IPS DF 19.7 (cell line): ENCODE measurements at places on chromosomes 2 and 18.

- DNase-seq = no peak
These were observed 534.9 kb upstream of the TNP1 start for GRCh38 chr2:217394510-217395351.

DNA sequence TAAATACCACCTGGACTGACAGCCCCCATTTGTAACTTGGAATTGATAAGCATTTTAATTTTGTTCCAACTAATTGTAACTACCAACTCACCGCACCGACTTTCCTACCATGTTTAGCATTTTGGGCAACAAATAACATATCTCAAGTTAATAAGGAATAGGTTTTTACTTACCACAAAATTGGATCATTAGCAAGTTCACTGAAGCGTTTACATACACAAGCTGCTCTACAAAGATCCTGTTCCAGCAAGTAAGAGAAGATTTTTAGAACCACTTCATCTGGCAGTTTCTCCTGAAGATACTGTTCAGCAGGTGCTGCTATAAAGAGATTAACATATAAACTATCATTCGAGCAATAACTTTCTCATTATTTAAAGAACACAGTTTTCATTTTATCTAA is 55.7 kb downstream of the MSH6 start:
- DNase-seq = no peak

- no peak for DNase-seq
These were observed 57.9 kb downstream of the SPIRE1 start for GRCh38 chr18:12599966-12600365.

GRCh38 chr2:133848111-133848649 is 279.9 kb upstream of the NCKAP5 start:
- no peak for DNase-seq

DNA sequence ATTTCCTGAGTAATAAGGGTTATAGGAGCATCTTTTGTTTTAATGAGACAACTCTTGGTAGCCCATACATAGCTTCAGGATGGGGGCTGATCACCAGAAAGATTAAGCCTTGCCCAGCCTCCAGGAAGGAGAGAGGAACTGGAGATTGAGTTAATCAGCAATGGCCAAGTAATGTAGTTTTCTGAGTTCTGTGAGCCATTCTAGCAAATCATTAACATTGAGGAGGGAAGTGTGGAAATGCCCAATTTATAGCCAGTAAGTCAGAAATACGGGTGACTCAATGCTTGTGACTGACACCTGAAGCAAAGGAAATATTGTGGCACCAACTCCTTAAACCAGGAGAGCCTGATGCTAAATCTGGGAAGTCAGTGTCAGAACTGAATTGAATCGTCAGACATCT is 205.1 kb upstream of the SRD5A2 start:
- no peak for DNase-seq

- no peak for DNase-seq
These were observed 537.9 kb downstream of the EPHA4 start for GRCh38 chr2:221034026-221034701.

- DNase-seq = no peak
These were observed 116.5 kb upstream of the FOSL2 start for GRCh38 chr2:28276076-28276618.

GRCh38 chr2:96636551-96637171 is 1.5 kb downstream of the KANSL3 start:
- no peak for DNase-seq

DNA sequence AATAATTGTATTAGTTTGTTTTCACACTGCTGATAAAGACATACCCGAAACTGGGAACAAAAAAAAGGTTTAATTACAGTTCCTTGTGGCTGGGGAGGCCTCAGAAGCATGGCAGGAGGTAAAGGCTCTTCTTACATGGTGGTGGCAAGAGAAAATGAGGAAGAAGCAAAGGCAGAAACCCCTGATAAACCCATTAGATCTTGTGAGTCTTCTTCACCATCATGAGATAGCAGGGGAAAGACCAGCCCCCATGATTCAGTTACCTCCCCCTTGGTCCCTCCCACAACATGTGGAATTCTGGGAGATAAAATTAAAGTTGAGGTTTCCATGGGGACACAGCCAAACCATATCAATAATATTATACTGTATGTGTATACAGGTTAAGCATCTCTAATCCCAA is 73.3 kb upstream of the CABLES1 start:
- DNase-seq = no peak

GRCh38 chr2:194822097-194822496 is 834.9 kb upstream of the SLC39A10 start:
- DNase-seq = no peak

- DNase-seq = no peak
These were observed 103.9 kb downstream of the CCBE1 start for GRCh38 chr18:59593291-59593717.

DNA sequence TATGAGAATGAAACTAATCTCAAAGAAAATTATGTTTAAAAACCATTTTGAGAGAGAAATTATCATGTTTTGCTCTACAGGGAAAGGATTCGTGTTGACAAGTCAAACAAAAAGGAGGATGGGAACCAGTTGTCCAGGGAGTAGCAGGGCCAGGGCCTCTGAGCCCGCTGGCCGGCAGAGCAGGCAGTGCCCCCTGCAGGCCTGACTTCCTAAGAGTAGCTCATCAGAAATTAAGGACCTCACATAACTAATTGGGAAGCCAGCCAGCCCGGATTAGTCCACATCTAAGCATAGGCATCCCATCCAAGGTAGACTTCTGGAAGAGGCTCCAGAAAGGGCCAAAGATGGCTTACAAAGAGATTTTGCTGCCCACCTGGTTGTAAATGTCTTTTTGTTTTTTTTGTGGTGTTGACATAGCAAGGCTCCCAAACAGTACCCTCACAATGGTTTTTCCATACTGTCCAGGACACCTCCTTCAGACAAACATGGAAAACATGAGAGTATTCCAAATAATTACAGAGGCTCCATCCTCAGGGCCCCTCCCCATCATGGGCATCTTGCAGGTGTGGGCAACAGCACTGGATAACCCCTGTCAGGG is 241.2 kb upstream of the TANK start:
- DNase-seq = no peak

- no peak for DNase-seq
These were observed 1641.3 kb upstream of the SLC39A10 start for GRCh38 chr2:194015751-194016150.

DNA sequence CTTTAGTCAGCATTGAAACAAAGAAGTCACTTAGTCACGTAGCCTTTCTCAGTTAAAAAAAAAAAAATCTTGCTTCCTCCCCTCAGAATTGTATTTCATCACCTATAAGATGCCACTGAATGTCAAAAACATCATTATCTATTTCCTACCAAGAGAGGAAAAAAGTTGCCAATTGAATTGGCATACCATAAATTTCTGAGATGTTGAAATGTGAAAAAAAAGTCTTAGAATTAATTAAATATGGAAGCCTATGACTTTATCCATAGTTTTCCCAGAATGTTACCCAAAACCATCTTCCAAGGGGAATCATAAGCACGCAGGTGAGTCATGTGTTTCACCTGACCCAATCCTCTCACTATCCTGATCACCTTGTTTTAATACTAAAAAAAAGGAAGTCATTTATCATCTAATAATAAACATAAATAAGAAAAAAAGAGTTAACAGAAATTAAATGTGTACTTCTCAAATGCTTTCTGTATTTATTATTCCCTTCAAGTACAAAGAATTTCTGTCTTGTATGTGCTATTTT is 205.7 kb downstream of the TCF4 start:
- no peak for DNase-seq

- DNase-seq = peak; percentile 12
These were observed 138.7 kb upstream of the CCDC150 start for GRCh38 chr2:196500686-196501431.

DNA sequence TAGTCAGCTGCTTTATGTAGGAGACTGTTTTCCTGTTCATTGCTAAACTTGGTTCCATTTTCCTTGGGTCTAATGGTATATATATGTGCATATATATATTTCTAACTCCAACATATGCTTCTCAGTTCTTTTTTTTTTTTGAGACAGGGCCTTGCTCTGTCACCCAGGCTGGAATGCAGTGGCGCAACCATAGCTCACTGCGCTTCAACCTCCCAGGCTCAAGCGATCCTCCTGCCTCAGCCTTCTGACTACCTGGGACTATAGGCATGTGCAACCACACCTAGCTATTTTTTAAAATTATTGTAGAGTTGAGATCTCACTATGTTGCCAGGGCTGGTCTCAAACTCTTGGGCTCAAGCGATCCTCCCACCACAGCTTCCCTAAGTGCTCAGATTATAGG is 22.1 kb downstream of the STPG4 start:
- DNase-seq = no peak

GRCh38 chr18:56168049-56168781 is 470.2 kb downstream of the TXNL1 start:
- peak; percentile 35 for DNase-seq

- no peak for DNase-seq
These were observed 104.5 kb downstream of the UGGT1 start for GRCh38 chr2:128195435-128195984.

GRCh38 chr2:164840458-164840929 is 1.1 kb downstream of the COBLL1 start:
- DNase-seq = no peak

DNA sequence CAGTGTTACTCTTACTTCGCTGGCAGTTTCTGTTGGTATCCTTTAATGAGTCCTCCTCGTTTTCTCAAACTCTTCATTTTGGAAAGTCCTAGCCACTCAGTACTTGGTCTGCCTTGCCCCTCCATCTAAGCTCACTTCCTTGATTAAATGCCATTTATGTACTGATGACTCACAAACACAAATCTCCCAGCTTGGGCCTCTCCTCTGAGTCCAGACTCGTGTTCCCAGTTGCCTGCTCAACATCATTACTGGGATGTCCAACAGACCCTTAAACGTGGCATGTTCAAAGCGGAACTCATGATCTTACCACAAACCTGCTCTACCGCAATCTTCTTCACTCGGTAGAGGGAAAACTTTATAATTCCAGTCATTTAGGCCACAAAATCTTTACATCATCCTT is 13.8 kb upstream of the CCDC68 start:
- DNase-seq = no peak

DNA sequence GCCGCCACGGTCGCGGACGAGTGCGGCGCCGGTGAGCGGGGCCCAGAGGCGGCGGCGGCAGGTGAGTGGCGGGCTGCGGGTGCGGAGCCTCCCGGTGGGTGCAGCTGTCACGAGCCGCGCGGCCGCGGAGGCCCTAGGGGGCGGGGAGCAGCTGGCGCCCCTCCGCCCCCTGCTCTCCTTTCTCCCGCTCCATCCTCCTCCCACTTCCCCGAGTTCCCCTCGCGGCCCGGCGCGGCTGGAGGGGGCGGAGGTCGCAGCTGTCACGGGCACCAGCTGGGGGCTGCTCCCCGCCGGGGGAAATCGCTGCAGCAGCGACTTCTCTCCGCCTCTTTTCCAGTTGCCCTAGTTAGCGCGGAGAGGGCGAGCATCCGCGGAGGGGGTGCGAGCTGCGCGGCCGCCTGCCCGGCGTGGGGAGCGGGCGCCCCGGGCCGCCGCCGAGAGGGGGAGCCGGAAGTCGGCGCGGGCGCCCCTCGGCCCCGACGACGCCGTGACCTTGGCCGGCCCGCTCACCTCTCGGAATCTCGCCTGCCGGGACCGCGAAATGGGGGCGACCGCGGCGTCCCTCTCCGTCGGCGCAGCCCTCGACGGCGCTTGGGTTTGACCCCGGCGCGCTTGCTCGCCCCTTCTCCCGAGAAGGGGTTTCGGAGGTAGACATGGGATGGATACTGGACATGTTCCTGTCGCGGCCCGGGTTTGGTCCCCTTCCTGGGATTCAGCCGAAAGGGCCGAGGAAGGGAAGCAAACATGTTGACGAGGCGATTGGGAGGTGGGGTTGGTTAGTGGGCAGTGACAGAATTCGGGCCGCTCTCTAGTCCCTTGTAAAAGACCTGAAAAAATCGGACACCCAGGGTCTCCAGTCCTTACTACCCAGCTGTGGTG is 727 bp downstream of the NCOA1 start:
- no peak for DNase-seq
